ENCODE measurements at places on chromosomes 2 and 18.

DNA sequence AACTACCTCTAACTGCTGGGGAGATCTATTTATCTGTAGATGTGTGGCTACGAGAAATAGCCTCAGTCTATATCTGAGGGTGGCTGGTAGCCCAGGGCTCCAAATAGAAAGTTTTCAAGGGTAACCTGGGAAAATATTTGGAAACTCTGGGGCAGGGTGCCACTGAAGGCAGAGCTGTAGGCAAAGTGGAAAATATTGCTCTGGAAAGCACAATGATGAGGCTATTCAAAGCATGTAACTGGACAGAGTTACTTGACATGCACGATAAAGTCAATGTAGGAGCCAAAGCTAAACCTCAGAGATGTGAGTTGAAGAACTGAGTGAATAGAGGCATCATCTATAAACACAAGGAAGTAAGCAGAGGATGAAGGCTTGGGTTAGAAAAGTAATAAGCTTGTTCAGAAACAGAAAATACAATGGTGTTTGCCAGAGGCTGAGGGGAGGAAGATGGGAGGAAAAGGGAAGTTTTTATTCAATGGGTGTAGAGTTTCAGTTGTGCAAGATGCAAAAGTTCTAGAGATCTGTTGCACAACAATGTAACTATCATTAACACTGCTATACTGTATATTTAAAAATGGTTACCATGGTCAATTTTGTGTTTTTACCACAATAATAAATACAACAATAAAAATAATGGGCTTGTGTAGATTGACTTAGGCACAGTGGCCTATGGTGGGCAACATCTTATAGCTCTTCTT is 171.6 kb downstream of the MBD2 start:
- no peak for DNase-seq

DNA sequence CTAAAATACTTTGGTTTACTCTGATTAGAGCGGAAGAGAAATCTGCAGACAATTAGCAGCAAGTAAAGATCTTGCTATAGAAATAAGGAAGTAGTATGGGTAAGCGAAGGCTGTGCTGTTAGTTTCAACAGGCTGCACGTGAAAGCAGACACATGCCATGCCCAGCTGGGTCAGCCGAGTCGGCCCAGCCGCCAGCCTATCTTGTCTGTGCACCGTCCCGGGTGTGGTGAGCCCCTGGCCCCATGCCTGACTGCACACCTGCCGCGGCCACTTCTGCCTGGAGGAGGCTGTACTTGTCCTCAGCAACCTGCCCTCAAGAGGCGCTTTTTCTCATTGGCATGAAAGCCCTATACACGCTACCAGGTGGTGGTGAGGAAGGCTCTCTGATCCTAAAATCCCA is 185.5 kb downstream of the SEPTIN10 start:
- DNase-seq = no peak

- DNase-seq = no peak
Measured at GRCh38 chr2:215320679-215321078, 8.8 kb downstream of the ATIC start.

GRCh38 chr2:15677141-15677843 is 85.6 kb downstream of the DDX1 start:
- no peak for DNase-seq

GRCh38 chr2:23835423-23835822 is 91.5 kb downstream of the ATAD2B start:
- DNase-seq = no peak

GRCh38 chr2:4765787-4766530 is 926.2 kb upstream of the SOX11 start:
- no peak for DNase-seq

GRCh38 chr2:86375623-86376022 is 38.2 kb upstream of the REEP1 start:
- no peak for DNase-seq

- DNase-seq = no peak
Measured at GRCh38 chr2:172985139-172985892, 90.3 kb upstream of the MAP3K20 start.

GRCh38 chr2:213149949-213150314 is 1.5 kb downstream of the IKZF2 start:
- no peak for DNase-seq

- no peak for DNase-seq
Measured at GRCh38 chr18:48926420-48926857, 24.3 kb downstream of the SMAD7 start.

DNA sequence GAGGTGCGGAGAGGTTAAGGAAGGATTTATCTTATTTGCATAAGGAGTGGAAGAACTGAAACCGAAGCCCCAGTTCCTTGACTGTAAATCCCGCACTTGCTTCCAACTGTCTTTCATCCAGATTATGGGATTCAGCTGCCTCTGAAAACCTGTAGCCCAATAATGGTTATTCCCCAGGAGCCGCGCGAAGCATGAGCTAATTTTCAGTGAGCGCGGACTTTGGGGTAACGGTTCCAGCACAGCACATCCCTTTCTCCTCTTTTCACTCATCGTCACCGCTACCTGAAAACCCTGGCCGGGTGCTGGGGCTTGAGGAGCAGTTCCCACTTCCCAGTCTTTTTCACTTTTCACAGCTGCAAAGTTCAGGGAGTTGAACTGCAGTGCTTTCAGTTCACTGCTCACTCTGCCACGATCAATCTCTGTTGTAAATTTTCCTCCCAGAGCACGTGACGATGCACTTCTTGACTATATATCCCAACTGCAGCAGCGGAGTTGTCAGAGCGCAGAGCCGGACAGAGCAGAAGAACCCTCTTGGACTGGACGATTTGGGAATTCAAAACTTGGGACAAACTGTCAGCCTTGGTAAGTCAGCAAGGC is at the start of gene KCNE4:
Gene KCNE4 (plus strand): TSS at position 498 of the 597 bp plus-strand sequence. CDS start 641 bp downstream, outside the sequence.
- DNase-seq = no peak

- no peak for DNase-seq
Measured at GRCh38 chr18:34787931-34788532, 77.9 kb downstream of the DTNA start.

DNA sequence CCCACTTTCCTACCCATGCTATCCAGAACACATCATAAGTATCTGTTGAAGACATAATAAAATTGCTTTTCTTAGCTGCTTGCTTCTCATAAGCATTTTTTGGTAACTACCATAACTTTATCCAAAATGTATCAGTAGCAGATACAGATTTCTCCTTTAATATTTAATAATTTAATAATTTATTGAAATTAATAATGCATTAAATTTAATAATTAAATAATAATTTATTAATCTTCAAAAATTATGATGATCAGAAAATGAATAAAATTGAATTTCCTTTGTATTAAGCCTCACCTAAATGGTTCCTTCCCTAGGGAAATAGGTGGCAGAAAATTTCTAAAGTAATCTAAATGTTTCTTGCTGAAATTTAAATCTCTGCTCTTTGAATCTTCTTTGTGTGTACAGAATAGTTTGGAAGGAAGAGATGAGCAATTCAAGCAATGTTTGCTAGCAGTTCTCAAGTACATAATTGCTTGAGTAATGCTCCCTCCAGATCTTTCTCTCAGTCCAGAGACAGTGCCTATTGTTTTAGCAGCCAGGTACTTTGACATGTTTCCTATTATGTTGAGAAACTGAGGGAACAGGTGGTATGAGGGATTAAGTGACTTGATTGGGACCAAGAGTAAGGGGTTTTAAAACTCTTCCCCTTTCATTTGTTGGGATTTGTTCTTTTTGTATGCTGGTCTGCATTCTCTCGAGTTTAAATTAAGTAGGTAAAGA is 123.1 kb upstream of the CYP26B1 start:
- no peak for DNase-seq

DNA sequence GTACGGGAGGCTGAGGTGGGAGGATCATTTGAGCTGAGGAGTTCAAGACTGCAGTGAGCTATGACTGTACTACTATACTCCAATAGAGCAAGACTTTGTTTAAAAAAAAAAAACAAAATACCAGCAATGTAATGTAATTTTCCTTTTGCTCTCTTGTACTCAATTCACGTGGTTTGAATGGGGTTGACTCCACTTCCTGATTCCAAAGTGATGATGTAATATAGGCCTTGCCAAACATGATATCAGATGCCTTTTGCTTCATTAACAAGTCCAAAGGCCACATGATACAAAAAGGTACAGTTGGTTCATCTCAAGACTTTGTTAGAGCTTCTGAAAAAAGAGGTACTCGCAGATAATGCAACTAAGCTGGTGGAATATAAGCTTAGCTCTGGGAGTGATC is 321.8 kb downstream of the ZEB2 start:
- no peak for DNase-seq

GRCh38 chr18:32138332-32138982 is 46.8 kb downstream of the RNF138 start:
- DNase-seq = no peak

DNA sequence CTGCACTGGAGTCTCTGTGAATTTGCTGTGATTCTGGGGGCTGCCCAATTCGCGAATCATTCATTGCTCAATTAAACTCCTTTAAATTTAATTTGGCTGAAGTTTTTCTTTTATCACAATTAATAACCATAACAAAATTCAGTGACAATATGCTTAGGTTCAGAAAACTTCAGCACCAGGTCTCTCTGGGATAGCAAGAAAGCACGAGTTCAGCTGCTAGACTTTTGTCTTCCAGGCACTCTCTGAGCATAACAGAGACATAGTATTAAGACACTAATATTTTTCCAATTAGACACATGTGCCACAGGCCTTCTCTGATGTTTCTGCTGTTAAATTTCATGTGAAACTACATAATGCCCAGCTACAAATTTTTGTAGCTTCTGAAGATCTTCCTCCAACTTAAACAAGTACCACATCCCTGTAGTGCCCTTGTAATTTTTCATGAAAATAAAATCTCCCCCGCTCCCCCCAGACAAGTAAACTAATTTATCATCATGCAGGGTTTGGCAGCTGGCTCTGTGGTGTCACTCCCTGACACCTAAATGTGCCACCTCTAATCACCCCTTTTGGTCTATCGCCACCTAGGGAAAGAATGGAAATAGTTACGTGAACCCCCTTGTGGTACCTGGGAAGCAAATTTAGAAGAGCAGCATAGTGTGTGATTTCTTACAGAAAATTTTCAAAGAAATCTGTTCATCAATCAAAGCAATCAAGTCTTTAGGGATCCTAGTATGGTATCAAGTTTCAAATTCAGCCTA is 94.1 kb downstream of the CSRNP3 start:
- no peak for DNase-seq

- no peak for DNase-seq
Measured at GRCh38 chr18:78977637-78978348, 1.8 kb upstream of the SALL3 start.

DNA sequence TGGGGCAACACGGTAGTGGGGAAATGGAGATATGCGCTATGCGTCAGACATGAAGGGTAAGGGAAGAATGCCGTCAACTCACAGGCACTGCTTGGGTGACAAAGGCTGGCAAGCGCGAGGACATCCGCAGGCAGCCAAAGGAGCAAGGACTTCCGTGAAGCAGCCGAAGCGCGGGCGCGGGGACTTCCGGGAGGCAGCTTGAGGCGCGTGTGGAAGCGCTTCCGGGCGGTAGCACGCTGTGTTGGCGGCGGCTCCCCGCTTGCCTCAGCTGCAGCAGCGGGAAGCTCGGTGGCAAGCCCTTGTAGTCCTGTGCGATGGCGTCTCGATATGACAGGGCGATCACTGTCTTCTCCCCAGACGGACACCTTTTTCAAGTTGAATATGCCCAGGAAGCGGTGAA is at the start of gene PSMA8:
Gene PSMA8 (plus strand): TSS at position 218 of the 400 bp plus-strand sequence. CDS start 97 bp downstream, at position 315.
- DNase-seq = peak; percentile 53

GRCh38 chr18:28707006-28707405 is 530.1 kb upstream of the CDH2 start:
- DNase-seq = no peak

- no peak for DNase-seq
Measured at GRCh38 chr2:40452786-40453185, 896 bp upstream of the SLC8A1 start.

GRCh38 chr2:20539133-20539719 is 92.4 kb downstream of the RHOB start:
- no peak for DNase-seq

- no peak for DNase-seq
Measured at GRCh38 chr2:95350774-95351597, 51.5 kb upstream of the FAHD2A start.

DNA sequence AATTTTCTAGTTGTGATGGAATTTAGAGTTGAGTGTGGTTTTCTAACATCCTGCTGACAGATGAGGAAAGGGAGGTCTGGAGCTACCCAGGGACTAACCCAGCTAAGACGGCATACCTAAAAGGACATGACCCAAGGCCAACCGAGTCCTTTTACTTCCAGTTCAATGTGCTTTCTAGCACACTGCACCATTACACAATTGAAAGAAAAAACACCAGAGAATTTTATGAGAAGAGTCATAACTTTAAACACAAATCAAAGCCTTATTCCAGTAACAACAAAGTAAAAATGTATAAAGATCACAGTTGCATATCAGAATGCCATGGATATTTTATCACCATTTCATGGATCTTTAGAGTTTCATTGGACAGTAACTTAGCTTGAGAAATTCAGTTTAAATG is 480.3 kb downstream of the MEIS1 start:
- DNase-seq = no peak

DNA sequence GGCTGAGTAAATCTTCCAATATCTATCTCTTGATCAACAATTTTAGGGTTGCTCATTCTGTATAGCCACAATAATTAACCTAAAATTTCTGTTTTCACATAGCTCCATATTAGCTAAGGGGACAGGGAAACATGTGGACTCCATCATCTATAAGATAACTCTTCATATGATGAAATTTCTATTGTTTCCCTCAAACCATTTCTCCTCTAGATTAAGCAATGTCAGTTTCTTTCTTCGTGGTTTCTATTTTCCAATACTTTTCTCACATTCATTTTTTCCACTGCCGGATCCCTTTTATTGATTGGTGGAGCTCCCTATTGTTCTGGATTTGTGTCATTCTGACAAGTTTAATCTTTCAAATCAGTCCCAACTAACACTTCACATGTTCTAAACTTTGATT is 1221.3 kb upstream of the ZEB2 start:
- no peak for DNase-seq

GRCh38 chr2:176081837-176082524 is 1.8 kb downstream of the EVX2 start:
- no peak for DNase-seq

DNA sequence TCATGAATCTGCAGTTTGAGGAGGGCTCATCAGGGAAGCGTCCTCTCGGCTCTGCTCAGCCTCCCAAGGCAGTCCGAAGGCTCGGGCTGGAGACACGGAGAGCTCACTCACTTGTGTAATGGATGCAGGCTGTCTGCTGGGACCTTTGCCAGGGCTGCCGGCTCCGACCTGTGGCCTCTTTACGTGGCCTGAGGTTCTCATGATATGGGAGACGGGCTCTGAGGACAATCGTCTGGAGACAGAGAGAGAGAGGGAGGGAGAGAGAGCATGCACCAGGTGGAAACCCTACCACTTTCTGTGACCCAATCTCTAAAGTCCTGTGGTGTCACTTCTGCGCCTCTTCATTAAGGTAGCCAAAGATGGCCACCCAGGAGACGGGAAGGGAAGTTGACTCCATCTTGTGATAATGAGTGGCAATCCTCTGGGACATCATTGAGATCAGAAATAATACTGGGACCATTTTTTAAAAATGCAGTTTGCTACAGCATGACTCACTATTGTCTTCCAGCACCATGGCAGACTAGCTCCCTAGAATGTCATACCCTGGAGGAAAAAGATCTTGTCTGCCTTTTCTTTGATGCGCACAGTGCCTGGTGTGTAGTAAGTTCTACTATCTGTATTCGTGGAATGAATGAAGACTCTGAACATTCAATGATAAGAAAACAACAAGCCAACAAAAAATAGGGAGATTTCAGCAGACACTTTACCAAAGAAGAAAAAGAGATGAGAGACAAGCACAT is 60.2 kb downstream of the CD8B2 start:
- no peak for DNase-seq
